ENCODE measurements at places on chromosomes 4 and X.

DNA sequence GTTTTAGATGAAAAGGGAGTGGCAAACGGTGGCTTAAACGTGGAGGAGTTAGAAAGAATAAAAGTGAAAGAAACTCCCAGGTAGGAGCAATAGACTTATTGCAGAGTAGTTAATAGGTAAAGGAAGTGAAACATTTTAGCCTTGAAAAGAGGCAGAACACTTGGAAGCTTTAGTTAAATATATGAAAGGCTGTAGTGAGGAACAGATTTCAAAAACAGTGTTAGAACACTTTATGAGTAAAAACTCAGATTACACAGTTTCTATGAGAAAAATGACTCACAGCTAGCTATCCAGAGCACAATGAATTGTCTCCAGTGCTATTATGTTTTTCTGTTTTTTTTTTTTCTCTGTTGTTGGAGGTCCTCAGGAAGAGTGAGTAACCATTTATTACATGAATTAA, 45.8 kb downstream of the TACR3 start:
- no peak for DNase-seq

DNA sequence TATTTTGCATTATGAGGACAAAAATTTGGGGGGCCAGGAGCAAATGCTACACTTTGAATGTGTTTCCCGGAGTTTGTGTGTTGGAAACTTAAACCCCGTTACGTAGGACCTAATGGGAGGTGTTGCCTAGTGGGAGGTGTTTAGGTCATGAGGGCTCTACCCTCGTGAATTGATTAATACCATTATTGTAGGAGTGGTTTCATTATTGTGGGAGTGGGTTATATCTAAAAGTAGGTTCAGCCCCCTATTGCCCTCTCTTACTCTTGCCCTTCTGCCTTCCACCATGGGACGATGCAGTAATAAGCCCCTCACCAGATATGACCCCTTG, 15.5 kb downstream of the UBA6 start:
- DNase-seq = no peak

GRCh38 chr4:123597586-123597985, 201.0 kb downstream of the SPRY1 start:
- DNase-seq = no peak

- no peak for DNase-seq
Measured at GRCh38 chr4:74120086-74120485, 21.1 kb upstream of the CXCL2 start.

DNA sequence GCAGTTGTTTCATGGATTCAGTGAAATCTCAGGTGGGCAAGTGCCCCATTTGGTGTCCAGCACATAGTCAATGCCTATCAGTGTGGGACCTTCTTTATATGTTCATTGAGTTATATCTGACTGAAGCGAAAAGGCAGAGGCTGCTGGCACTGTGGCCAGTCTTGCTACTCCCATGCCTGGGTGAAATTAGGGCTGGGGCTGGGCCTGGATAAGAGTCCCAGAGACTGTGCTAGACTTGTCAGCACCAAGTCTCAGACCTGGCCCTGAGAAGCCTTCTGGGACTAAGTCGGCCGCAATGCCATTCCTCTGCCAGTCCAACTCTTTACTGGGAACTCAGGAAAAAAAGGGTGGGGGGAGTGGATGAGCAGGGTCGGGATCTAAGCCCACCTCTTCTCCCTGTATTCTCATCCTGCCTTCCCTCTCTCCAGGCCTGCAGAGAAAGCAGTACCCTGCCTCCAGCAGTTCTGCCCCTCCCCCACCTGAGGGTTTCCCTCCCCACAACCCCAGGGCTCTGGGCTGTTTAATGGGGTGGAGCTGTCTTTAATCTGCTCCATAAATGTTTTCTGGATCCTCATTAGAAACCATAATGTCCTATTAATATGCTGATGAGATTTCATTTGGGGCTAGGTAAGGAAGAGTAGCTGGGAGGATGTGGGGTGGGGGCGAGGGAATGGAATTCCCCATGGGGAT, 153.5 kb upstream of the PJA1 start:
- no peak for DNase-seq

GRCh38 chr4:154569584-154569983, 6.8 kb downstream of the FGB start:
- no peak for DNase-seq

DNA sequence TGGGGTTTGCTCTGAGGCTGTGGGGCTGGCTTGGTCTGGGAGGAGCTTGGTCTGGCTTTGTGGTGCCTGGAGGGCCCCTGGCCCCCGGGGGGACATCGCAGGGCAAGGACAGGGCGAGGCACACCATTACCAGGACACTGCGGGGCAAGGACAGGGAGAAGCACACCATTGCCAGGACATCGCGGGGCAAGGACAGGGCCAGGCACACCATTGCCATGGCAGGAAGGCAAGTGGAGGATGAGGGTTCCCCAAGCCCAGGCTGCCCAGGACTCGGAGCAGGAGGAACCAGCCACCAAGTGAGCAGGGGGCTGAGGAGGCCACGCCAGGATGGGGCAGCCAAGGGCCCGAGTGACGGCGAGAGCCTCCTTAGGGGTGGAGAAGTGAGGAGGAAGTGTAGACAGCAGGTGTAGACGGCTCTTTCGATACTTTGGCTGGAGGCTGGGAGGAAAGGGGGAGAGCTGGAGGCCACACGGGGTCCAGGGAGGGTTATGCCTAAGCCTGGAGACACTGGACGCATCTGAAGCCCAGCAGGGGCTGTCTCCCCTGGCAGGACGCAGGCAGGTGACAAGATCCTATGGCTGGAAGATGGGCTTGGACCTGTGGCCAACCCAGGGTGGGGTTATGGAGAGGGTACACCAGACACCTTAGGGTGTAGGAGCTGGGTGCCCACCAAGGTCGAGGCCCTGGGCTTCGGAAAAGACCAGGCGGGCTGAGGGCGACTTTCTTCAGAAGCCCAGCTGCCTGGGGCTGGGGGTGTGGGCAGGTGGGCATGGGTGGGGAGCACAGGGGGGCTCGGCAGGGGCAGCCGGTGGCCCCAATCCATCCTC, 7.3 kb downstream of the NKX1-1 start:
- DNase-seq = no peak
